ENCODE measurements at places on chromosomes 7 and 10.
A peak's percentile ranks its signal among the peaks of the same experiment; 100 is the strongest.

GRCh38 chr10:12434277-12434676, 84.9 kb downstream of the CAMK1D start:
- no peak overlapping the region for H3K27ac ChIP-seq
- H3K4me1 ChIP-seq = no peaks in the 10 kb centered on the region
- no peak for DNase-seq

GRCh38 chr10:51340845-51341610, 266.7 kb downstream of the PRKG1 start:
- DNase-seq = no peak
- no peak overlapping the region for H3K4me3 ChIP-seq
- H3K36me3 ChIP-seq = no peaks in the 10 kb centered on the region
- H3K27me3 ChIP-seq = no peaks in the 10 kb centered on the region

DNA sequence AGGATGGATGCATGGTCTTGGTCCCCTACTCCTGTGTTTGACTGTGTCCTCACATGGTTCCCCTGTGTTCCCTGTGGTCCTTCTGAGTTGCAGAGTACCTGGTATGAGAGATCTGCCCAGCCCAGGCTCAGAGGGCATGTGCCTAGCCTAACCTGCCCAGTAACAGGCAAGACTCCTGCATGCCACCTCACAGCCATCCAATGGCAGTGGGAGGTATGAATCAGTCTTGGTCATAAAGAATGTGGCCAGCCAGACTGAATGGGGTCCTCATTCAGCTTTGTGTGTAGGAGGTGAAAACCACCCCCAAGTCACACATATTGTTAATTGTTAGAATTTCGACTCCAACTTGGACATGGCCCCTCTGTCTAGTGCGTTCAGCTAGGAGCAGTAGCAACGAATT, 17.2 kb upstream of the GPR158 start:
- H3K27ac ChIP-seq = no peak overlapping the region
- no peak overlapping the region for H3K4me3 ChIP-seq
- H3K36me3 ChIP-seq = no peaks in the 10 kb centered on the region
- no peak for DNase-seq

- no peak overlapping the region for H3K27ac ChIP-seq
- H3K27me3 ChIP-seq = no peaks in the 10 kb centered on the region
- no peak for DNase-seq
- no peaks in the 10 kb centered on the region for H3K4me1 ChIP-seq
- H3K4me3 ChIP-seq = no peak overlapping the region
Measured at GRCh38 chr7:39130857-39131526, 153.3 kb downstream of the POU6F2 start.

GRCh38 chr7:90706072-90706716, 110.1 kb downstream of the CDK14 start:
- H3K27ac ChIP-seq = no peak overlapping the region
- no peaks in the 10 kb centered on the region for H3K36me3 ChIP-seq
- H3K4me1 ChIP-seq = no peaks in the 10 kb centered on the region

DNA sequence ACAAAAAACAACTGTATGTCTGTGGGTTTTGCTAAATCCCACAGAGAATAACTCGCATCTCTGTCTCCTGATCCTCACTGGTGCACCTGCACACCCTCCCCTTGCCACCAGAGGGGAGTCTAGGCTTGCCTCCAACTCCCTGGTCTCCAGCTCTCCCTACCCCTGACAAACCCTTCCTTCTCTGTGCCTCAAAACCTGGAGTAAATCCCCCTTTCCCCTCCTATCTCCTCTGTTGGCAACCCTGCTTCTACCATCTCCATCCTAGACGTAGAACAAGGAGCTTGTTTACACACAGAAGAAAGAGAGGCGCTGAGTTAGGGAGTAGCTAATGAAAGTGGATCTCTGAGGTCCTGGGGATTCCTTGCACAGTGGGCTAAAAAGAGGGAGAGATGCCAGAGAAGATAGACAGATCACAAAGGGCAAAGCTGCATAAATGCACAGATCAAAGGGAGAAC, 6.0 kb downstream of the MBLAC1 start:
- DNase-seq = no peak
- H3K27ac ChIP-seq = no peak overlapping the region
- H3K4me1 ChIP-seq = no peaks in the 10 kb centered on the region
- no peak overlapping the region for H3K4me3 ChIP-seq

- H3K4me3 ChIP-seq = no peak overlapping the region
- no peak for DNase-seq
- no peaks in the 10 kb centered on the region for H3K27me3 ChIP-seq
- no peaks in the 10 kb centered on the region for H3K36me3 ChIP-seq
Measured at GRCh38 chr10:99084161-99084560, 151.5 kb downstream of the HPSE2 start.

DNA sequence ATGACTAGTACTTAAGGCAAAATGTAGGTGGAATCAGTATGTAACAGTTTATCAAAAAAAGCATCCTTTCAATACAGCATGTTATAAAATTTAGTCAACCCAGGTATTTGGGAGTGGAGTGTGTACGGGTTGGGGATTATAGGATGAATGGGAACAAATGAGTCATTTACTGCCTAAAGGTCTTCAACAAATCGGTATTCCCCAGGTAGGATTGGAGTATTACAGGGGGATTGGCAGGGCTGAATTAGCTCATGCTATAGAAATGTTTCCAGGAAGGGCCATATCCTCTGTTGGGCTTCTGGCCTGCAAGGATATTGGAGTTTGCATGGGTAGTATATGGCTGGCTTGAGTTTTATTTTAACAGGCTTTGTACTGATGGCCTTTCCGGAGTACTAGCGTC, 723.7 kb downstream of the SORCS1 start:
- no peaks in the 10 kb centered on the region for H3K4me1 ChIP-seq
- DNase-seq = no peak
- no peak overlapping the region for H3K4me3 ChIP-seq

- DNase-seq = no peak
- H3K4me3 ChIP-seq = no peak overlapping the region
- H3K36me3 ChIP-seq = no peaks in the 10 kb centered on the region
- no peaks in the 10 kb centered on the region for H3K27me3 ChIP-seq
Measured at GRCh38 chr7:8343556-8343955, 81.6 kb upstream of the ICA1 start.

DNA sequence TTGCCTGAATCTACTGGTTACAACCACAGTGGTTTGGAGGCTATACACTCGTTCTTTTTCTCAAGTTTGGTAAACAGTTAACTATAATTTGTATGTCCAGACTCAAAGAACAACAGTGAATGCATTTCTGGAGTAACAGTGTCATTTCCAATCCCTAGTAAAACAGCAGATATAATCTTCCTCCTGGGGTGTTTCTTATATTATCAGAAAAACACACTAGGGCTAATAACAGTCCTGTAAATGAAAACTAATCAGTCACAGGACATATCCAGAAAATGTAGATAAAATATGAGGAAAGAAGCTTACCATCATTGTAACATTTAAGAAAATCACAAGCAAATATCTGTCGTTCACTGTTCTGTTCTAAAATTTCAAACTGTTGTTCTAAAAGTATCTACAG, 82.6 kb downstream of the LRRN3 start:
- DNase-seq = no peak
- H3K27me3 ChIP-seq = no peaks in the 10 kb centered on the region
- H3K4me1 ChIP-seq = no peaks in the 10 kb centered on the region
- H3K36me3 ChIP-seq = no peaks in the 10 kb centered on the region
- no peak overlapping the region for H3K27ac ChIP-seq

GRCh38 chr7:157009778-157010587, 480 bp downstream of the MNX1 start:
- no peaks in the 10 kb centered on the region for H3K36me3 ChIP-seq
- DNase-seq = no peak
- H3K4me3 ChIP-seq = peak overlapping the region; percentile 40
- no peak overlapping the region for H3K27ac ChIP-seq
- H3K27me3 ChIP-seq = peaks cover 85% of the 10 kb centered on the region
